ENCODE measurements at places on chromosomes 16 and 17. TPM values are rescaled to one million over a fixed set of nuclear protein-coding genes. Genes with fewer than 3 reads are reported as not detected.

GRCh38 chr16:20675488-20676267, 21.8 kb downstream of the ACSM1 start:
- H3K27ac ChIP-seq, result no peak overlapping the region
- H3K4me3 ChIP-seq, result no peak overlapping the region
- H3K36me3 ChIP-seq, result no peaks in the 10 kb centered on the region
- H3K4me1 ChIP-seq, result no peaks in the 10 kb centered on the region

Gene C1QTNF1
- total RNA-seq, result 1.7 TPM

DNA sequence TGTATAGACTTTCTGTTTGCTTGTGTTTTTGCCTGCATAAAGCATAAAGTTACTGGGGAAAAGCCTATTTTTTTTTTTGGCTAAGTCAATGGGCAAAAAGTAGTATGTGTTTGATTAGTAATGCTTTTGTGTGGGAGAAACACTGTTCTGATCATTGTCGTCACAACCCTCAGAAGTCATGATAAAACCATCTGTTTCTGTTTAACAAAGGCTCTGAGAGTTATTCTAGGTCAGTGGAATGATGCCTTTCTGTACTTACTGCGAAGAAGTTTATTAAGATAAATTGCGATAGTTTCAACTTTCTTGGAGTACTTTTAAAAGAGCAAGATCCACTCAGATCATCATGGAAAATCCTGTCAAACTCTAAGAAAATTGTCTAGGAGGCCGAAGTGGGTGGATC, 80.9 kb downstream of the PRKCA start:
- H3K36me3 ChIP-seq, result no peaks in the 10 kb centered on the region
- no peak overlapping the region for H3K4me3 ChIP-seq
- H3K4me1 ChIP-seq, result peaks cover 13% of the 10 kb centered on the region
- no peaks in the 10 kb centered on the region for H3K27me3 ChIP-seq
- DNase-seq, result peak; percentile 96
- peak overlapping the region; percentile 81 for H3K27ac ChIP-seq

GRCh38 chr17:40474419-40475002, 26.9 kb downstream of the TNS4 start:
- peak overlapping the region; percentile 23 for H3K27ac ChIP-seq
- no peak overlapping the region for H3K4me3 ChIP-seq
- no peaks in the 10 kb centered on the region for H3K27me3 ChIP-seq
- no peak for DNase-seq
- H3K36me3 ChIP-seq, result no peaks in the 10 kb centered on the region
- peaks cover 25% of the 10 kb centered on the region for H3K4me1 ChIP-seq

Gene TNS4
- not detected for total RNA-seq

Gene EXOC3L1
- not detected for total RNA-seq

- no peaks in the 10 kb centered on the region for H3K36me3 ChIP-seq
- peaks cover 2% of the 10 kb centered on the region for H3K4me1 ChIP-seq
- no peaks in the 10 kb centered on the region for H3K27me3 ChIP-seq
- no peak overlapping the region for H3K27ac ChIP-seq
- no peak overlapping the region for H3K4me3 ChIP-seq
- no peak for DNase-seq
These were observed 34.1 kb upstream of the DHX8 start for GRCh38 chr17:43449470-43450248.

DNA sequence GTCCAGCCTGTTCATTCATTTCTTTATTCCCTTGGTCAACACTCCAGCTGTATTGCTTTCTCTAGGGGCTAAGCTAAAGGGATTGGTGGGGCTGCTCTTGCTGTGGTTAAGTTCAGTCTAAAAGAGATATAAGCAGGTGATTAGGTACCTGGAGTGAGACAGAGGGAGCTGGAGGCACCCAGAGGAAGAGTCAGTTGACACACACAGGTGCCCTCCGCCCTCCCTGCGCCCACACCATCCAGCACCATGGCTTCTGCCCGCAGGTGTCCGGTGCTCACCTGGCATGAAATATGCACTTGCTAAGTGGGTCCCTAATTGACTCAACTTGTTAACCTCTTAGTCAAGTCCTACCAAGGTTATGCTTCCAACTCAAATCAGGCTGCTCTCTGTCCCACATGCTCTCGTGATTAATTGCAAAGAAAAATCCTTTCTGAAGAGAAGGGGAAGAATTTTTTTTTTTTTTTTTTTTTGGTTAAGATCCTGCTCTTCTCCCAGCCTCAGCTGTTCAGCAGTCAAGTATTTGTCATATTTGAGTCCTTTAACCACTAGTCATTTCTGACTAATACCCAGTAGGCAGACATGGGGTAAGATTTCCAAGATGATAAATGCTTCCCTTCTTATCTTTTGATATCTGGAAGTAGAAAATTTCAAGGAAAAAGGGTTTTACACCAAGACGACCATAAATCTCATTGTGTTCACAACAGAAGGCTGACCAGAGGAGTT, 199.8 kb upstream of the WSCD1 start:
- H3K27ac ChIP-seq, result no peak overlapping the region
- no peaks in the 10 kb centered on the region for H3K36me3 ChIP-seq
- no peaks in the 10 kb centered on the region for H3K27me3 ChIP-seq

DNA sequence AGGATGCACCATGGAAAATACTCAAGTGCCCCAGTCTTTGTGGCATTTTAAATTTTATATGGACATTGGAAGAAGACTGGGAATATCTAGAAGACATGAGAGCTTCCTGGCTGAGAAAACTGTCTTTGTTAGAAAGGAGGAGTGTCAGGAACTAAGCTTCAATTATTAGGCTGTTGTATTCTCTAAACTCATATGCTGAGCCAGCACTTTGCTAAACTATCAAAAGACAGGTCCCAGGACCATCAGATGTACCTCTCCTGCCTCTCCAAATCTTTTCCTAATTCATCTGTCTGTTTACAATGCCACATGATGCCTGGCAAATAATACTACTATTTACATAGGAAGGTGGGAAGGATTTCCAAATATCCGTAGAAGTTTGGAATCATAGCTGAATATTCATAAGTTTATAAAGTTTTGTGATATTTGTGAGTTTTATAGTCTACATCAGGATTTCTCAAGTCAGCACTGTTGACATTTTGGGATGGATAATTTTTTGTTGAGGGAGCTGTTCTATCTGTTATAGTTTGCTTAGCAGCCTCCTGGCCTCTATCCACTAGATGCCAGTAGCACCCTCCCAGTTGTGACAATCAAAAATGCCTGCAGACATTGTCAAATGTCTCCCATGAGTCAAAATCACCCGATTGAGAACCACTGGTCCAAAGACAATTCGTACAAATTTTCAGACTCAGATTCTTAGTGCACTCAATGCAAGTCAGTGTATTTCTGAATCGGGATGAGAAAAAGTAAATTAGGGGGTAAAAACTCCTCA, 61.2 kb upstream of the NETO2 start:
- no peaks in the 10 kb centered on the region for H3K4me1 ChIP-seq
- no peaks in the 10 kb centered on the region for H3K27me3 ChIP-seq
- no peak for DNase-seq
- H3K36me3 ChIP-seq, result no peaks in the 10 kb centered on the region
- no peak overlapping the region for H3K4me3 ChIP-seq

Gene LCMT1
- total RNA-seq, result 60.0 TPM

- H3K4me3 ChIP-seq, result no peak overlapping the region
- H3K27me3 ChIP-seq, result no peaks in the 10 kb centered on the region
- no peak overlapping the region for H3K27ac ChIP-seq
- no peak for DNase-seq
- H3K4me1 ChIP-seq, result no peaks in the 10 kb centered on the region
- H3K36me3 ChIP-seq, result no peaks in the 10 kb centered on the region
These were observed 103.5 kb upstream of the NOG start for GRCh38 chr17:56489980-56490379.

DNA sequence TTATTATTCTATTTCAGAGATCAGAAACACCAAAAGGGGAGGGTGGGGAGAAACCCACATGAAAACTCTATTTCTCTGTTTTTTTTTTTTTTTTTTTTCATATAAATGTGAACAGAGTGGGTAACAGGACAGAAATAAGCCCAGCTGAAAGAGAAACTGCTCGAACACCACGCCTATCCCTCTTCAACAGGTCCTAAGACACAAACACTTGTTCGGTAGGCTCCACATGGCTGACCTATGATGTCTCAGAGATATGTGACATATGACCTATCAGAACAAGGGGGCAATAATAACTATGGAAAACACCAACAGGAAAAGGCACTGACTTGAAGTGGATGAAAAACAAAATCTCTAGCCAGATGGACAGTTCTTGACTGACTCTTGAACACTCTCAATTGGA, 44.8 kb downstream of the PARN start:
- peaks cover 37% of the 10 kb centered on the region for H3K36me3 ChIP-seq
- H3K27me3 ChIP-seq, result no peaks in the 10 kb centered on the region
- H3K4me1 ChIP-seq, result no peaks in the 10 kb centered on the region
- no peak for DNase-seq
- no peak overlapping the region for H3K27ac ChIP-seq
- H3K4me3 ChIP-seq, result no peak overlapping the region

- DNase-seq, result peak; percentile 21
- no peak overlapping the region for H3K27ac ChIP-seq
- H3K27me3 ChIP-seq, result no peaks in the 10 kb centered on the region
- no peak overlapping the region for H3K4me3 ChIP-seq
- no peaks in the 10 kb centered on the region for H3K36me3 ChIP-seq
These were observed 48.4 kb upstream of the KDM8 start for GRCh38 chr16:27154705-27155521.

GRCh38 chr17:66610361-66611133, 224.4 kb upstream of the CACNG5 start:
- no peaks in the 10 kb centered on the region for H3K27me3 ChIP-seq
- no peaks in the 10 kb centered on the region for H3K36me3 ChIP-seq
- no peak for DNase-seq
- H3K27ac ChIP-seq, result no peak overlapping the region

Gene CCDC92B
- not detected for total RNA-seq
